ENCODE measurements at places on chromosomes 12 and 14.

DNA sequence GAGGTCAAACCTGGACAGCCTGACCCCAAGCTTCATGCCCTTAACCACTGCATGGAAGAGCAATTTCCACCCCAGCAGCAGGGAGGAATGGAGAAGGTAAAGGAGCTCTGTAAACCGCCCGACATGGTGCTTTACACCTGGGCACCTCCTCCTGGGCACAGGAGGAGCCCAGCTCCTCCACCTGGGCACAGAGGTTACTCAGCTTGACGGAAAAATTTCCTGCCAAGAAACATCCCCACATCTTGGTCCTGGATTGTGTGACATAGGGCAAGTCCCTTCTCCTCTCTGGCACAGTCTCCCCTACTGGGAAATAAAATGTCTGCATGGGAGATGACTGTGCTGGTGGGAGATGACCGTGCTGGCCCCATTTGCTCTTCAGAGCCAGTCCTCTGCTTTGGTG lies 40.8 kb downstream of the TTC7B start:
- no peak for DNase-seq

GRCh38 chr12:21541773-21542172 lies 15.7 kb downstream of the SPX start:
- no peak for DNase-seq

DNA sequence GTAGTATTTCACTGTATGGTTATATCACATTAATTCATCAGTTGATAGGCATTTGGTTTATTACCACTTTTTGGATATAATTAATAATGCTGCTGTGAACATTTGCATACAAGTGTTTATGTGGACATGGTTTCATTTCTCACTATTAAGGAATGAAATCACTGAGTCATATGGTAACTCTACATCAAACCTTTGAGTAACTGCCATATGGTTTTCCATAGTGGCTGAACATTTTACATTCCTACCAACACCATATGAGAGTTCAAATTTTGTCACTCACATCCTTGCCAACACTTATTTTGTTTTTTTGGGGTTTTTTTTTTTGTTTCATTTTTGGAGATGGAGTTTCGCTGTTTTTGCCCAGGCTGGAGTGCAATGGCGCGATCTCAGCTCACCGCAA lies 30.2 kb upstream of the EAPP start:
- DNase-seq: no peak

GRCh38 chr12:56358836-56359532 lies 923 bp downstream of the STAT2 start:
- DNase-seq: no peak

DNA sequence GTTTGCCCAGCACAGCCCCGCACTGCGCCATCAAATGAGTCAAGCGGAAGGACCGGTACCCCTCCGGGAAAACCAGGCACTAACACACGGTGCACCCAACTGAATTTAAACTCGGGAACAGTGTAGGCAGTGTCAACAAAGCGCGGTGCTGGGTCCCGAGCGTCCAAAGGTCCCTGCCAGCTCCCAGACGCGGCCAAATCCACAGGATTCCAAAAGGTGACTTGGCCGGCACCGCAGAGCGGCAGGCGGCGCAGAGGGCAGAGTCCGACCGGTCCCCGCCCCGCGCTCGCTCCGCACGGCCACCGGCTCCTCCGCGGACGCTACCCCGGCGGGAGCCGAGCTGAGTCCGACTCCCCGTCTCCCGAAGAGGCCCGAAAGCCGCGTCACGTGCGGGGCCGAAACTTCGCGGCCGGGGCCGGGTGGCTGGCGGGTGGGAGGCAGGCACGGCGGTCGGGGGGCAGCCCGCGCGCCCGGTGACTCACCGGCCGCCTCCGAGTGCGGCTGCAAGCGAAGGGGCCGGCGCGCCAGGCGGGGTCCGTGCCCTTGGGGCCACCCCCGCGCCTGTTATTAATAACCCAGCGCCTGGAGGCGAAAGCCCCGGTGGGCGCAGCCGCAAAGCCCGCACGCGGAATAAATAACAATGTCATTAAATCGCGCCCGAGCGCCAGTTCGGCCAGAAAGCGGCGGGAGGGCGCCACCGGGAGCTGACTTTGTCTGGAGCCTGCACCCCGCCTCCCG lies 863 bp downstream of the DENND5B start:
- no peak for DNase-seq

- no peak for DNase-seq
Measured at GRCh38 chr12:83005534-83006197, 319.0 kb downstream of the TMTC2 start.

DNA sequence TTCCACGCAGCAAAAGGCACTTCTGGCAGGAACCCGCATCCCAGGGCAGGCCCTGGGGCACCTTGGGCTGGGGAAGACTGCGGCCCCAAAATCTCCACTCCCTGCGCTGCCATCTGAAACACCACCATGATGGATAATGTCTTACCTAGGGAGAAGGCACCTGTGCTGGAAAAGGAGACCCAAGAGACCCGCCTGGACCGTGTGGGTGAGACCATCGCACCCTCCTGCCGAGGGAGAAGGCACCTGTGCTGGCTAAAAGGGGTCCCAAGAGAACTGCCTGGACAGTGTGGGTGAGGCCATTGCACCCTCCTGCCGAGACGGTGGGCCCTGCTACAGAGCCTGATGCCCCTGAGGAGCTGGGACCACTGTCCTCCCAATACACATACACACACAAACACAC lies 24.8 kb upstream of the INF2 start:
- no peak for DNase-seq

GRCh38 chr14:83331513-83331912 lies 1797.9 kb upstream of the SEL1L start:
- no peak for DNase-seq

GRCh38 chr12:120584343-120585149 lies 3.3 kb upstream of the POP5 start:
- no peak for DNase-seq

DNA sequence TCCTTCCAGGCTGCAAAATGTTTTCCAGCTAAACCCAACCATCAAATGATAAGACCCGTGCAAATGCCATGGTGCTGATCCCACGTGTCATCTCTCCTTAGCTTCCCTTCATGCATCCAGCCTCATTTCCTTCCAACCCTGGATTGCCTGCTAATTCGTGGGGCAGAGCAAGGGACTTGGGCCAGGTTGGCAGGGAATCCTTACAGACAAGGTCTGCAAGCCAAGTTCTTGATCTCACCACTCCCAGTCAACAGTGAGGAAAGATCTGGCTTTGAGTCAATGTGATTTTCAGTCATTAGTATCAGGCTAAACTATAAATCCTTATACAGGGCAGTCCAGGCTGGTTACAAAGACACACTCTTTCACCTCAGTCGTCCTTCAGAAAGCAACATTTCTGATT lies 150.9 kb downstream of the ANO2 start:
- no peak for DNase-seq

Data from stimulated activated CD8-positive, alpha-beta memory T cell treated with anti-CD3 and anti-CD28 coated beads, Interleukin-2, amount 100 ng/mL, for 1 hour (primary cell).